ENCODE measurements at places on chromosomes 1 and 21.

DNA sequence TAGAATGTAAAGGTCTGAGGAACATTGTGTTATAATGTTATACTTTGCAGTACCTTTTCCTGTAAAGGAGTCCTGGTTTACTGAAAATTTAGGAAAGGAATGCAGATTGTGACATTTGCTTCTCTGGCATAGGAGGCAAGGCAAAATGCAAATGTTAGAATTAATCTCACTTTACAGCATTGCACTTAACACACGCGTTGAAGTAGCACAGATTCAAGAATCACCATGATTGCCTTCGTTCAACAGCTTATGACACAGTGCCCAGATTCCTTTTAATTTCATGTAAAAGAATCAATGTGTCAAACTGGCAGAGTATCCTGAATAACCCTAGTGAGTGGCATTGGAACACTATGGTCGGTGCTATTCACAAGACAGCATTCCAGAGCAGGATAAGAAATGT is 47.4 kb downstream of the RGS7 start:
- no peak overlapping the region for H3K4me3 ChIP-seq
- no peaks in the 10 kb centered on the region for H3K4me1 ChIP-seq
- no peaks in the 10 kb centered on the region for H3K36me3 ChIP-seq

DNA sequence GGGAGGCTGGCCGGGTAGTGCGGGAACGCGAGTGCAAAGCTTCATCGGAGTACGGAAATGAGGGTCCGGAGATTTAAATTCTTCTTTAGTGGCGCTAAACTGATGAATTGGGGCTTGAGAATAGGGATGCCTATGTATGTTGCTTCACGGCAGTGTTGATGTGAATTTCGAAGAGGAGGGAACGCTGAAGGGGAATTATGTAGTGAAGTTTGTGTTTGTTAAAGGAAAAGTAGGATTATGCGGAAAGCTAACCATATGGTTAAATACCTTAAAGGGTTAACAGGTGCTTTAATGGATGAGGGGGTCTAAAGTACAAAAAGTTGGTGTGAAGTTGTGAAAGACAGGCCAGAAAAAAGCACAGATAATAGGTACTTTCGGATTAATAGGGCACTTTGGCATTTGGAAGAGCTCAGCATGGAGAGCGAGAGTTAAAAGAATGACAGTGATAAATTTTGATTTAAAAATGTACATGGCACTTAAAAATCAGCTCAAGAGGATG is 1.4 kb downstream of the HS2ST1 start:
- no peak overlapping the region for H3K27ac ChIP-seq
- H3K4me3 ChIP-seq: no peak overlapping the region
- no peak for DNase-seq
- peaks cover 27% of the 10 kb centered on the region for H3K4me1 ChIP-seq
- H3K27me3 ChIP-seq: no peaks in the 10 kb centered on the region

DNA sequence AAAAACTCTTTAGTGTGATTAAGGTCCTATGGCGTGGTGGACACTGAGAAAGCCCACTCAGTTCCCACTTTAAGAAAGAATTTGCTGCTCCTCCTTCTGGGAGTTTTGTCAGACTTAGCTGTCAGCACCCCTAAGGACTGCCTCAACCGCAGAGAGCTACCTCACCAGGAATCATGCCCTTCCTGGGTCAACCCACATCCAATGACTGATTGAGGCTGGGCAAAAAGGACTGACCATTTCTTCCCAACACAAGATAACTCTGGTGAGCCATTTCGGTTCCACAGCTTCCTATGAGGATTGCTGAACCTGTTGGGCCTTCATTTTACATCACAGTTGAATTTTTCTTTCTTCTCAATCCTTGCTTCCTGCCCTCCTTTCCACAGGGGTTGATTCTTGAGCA is 197.9 kb downstream of the NCAM2 start:
- no peaks in the 10 kb centered on the region for H3K4me1 ChIP-seq
- no peaks in the 10 kb centered on the region for H3K27me3 ChIP-seq
- no peak overlapping the region for H3K4me3 ChIP-seq
- H3K36me3 ChIP-seq: no peaks in the 10 kb centered on the region

DNA sequence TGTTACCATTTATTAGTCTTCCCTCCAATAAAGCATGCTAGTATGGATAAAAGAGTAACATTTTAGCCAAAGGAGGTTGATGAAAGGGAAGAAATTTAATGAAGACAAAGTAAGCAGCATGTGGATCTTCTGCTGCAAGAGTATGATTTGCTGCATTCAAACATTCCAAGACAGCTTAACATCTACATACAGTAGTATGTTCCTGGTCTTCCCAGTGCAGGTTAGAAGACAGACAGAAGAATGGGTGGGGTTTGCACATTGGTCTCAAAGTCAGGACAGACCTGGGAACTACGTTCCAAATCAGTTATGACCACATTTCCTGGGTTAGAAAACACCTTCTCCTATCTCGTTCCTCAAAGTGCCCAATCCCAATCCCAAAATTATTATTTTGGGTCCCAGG is 43.3 kb downstream of the PUM1 start:
- H3K4me3 ChIP-seq: no peak overlapping the region
- no peak for DNase-seq
- peaks cover 53% of the 10 kb centered on the region for H3K36me3 ChIP-seq
- H3K27me3 ChIP-seq: no peaks in the 10 kb centered on the region

DNA sequence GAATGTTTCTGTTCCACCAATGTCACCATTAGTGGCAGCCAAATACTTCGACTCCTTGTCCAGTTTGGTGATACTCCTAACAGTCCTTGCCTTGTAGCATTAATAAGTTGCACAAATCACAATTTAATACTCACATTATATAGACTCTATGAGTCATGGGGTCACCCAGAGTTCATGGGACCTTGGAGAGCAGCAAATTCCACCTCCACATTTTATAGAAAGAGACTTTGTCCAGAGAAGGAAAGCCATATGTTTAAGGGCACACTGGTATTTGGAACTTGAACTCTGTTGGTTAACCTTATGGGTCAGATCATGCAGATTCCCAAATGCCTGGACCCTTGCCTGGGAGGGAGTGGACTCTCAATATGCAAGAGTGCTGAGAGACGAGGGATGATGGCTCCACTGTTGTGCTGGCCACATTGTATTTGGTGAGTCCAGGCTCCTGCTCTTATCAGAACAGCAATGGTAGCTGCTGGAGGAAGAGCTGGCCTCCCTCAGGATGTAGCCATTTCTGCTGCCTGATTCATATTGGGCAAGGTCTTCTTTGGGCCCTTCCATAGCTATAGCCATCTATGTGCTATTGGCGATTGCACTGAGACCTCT is 30.6 kb downstream of the DNAJC6 start:
- H3K27me3 ChIP-seq: peaks cover 4% of the 10 kb centered on the region
- DNase-seq: no peak
- no peak overlapping the region for H3K4me3 ChIP-seq
- H3K36me3 ChIP-seq: no peaks in the 10 kb centered on the region
- H3K4me1 ChIP-seq: no peaks in the 10 kb centered on the region
- H3K27ac ChIP-seq: no peak overlapping the region

GRCh38 chr1:161420763-161421455 is 53.2 kb upstream of the CFAP126 start:
- H3K4me1 ChIP-seq: peaks cover 5% of the 10 kb centered on the region
- peak overlapping the region; percentile 85 for H3K4me3 ChIP-seq
- H3K27ac ChIP-seq: no peak overlapping the region
- H3K27me3 ChIP-seq: peaks cover 2% of the 10 kb centered on the region
- no peak for DNase-seq

DNA sequence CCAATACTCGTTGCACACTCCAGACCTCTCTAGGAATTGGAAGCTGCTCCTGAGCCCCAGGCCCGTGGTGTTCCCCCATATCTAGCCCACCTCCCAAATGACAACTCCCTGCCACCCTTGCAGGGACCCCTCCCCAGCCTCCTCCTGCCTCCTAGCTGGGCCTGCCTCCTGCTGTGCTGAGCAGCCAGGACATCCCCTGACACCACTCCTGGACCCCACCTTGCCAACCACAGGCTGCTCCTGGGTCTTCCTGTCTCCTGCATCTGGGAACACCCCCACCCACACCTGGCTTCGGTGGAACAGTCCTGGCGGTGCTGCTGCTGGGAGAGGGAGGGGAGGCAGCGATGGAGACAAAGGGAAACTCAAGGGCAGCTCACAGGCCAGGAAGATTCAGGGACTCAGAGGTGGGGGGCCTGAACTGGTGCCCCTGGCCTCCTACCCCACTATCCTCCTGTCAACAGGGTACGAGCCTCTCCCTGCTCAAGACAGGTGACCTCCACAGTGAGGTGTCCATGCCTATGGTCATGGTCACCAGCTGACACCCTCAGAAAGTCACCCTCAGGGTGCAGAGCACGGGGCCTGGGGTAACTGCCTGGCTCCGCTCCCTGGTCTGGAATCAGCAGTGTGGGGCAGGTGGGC is 81.2 kb downstream of the RIPK4 start:
- no peak overlapping the region for H3K27ac ChIP-seq

GRCh38 chr21:34630536-34631143 is 15.7 kb upstream of the RCAN1 start:
- no peak overlapping the region for H3K4me3 ChIP-seq
- H3K4me1 ChIP-seq: no peaks in the 10 kb centered on the region
- no peak for DNase-seq
- no peak overlapping the region for H3K27ac ChIP-seq
- peaks cover 8% of the 10 kb centered on the region for H3K27me3 ChIP-seq
- H3K36me3 ChIP-seq: no peaks in the 10 kb centered on the region

- peak; percentile 16 for DNase-seq
- no peaks in the 10 kb centered on the region for H3K36me3 ChIP-seq
- peaks cover 21% of the 10 kb centered on the region for H3K4me1 ChIP-seq
- H3K27me3 ChIP-seq: peaks cover 42% of the 10 kb centered on the region
Observed at GRCh38 chr1:184387069-184387475, 243 bp downstream of the C1orf21 start.
